Adipocyte (in vitro differentiated cells): ENCODE measurements at places on chromosomes 6 and 20.
A peak's percentile ranks its signal among the peaks of the same experiment; 100 is the strongest.

GRCh38 chr6:37566950-37567349 lies 67.3 kb upstream of the CCDC167 start:
- no peak for DNase-seq

GRCh38 chr6:159880412-159880975 lies 10.3 kb upstream of the MAS1 start:
- DNase-seq = no peak

DNA sequence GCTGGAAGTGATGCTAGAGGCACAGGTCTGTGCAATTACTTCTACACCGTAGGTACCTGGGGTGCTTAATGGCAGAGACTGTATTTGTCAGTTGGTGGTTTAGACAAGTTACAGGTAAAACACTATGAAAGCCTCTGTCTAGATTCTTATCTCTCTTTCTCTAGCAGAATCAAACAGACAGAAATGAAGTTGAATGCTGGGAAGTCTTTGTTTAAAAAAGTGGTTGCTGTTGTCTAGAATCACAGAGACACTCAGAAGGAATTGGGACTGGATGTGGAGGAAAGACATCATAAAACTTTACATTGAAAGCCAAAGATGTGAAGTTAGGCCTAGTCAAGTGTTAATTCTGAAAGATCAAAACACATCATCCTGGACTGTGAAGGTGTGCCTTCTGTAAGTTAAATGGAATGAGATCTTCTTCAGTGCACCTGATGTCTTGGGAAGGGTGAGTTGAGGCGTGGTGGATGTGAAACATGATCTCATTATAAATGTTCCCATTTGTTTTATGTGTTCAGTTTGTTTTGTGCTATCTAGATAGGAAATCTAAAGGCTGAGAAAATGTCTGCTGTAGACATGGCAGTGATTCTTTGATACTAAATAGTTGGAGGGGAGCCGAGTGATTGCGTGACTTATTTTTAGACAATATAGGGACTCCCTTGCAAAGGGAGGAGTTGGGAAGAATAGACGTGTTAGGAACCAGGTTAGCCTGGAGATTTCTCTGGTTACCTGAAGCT lies 290.2 kb downstream of the SOX4 start:
- no peak for DNase-seq

DNA sequence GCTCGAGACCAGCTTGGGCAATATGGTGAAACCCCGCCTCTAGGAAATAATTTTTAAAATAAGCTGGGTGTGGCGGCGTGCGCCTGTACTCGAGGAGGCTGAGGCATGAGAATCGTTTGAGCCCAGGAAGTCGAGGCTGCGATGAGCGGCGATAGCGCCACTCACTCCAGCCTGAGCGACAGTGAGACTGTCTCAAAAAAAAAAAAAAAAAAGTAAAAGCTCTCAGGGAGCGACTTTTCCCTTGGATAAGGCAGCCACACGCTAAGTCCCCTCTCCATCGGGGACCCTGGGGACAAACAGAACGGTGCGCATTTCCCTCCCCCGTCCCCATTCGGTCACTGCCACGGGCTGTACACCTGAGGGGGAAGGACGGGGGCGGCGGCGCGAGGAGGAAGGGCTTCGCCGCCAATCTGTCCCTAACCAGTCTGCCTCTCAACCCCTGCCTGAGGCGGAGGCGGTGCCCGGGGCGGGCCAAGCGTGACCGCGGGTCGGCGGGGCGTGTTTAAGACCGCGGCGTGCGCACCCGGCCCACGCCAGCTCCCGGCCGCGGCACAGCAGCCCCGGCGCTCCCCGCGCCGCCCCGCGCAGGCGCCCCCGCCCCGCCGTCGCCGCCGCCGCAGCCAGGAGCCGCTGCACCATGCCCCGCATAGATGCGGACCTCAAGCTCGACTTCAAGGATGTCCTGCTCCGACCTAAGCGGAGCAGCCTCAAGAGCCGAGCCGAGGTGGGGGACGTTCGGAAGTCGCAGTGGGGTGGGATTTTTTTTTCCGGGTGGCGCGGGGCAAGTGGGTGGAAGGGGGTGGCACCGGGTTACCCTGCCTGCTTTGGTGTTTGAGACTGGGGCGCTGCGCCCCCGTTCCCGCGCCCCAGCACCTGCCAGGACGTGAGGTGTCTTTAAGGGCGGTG lies at the start of gene GMPR:
Gene GMPR, plus strand, starts transcription at position 531 of the 906 bp plus-strand sequence. Its CDS starts 107 bp downstream, at position 638.
- DNase-seq = peak; percentile 91

DNA sequence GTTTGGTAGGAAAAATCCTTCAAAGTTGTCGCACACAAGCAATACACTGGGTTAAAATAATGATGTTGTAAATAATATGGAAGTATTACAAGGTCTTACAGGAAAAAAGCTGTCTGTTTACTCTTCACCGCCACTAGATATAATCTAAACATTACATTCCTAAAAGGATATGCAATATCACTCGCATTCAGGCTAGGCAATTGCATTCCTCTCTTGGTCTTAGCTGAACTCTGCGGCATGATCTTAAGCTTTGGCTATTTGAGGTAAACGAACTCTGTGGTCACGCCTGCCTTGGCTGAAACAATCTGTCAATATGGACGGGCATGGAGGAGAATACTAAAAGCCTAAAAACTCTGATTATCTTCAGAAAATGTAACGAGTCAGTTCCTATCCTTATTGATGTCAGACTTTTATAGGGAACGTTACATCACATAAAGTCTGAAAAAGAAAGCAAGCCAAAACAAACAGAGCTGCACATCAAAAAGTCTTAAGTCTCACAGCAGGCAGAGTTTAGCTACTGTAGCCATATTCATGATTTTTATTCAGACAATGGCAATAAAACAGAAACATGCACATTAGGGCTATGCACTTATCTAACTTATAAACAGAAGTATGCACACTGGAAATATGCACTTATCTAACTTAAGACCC lies 30.8 kb upstream of the FILIP1 start:
- peak; percentile 92 for DNase-seq

GRCh38 chr20:12598894-12599293 lies 409.9 kb upstream of the SPTLC3 start:
- DNase-seq = no peak

- peak; percentile 21 for DNase-seq
Measured at GRCh38 chr20:2210646-2211552, 84.9 kb upstream of the TGM3 start.

DNA sequence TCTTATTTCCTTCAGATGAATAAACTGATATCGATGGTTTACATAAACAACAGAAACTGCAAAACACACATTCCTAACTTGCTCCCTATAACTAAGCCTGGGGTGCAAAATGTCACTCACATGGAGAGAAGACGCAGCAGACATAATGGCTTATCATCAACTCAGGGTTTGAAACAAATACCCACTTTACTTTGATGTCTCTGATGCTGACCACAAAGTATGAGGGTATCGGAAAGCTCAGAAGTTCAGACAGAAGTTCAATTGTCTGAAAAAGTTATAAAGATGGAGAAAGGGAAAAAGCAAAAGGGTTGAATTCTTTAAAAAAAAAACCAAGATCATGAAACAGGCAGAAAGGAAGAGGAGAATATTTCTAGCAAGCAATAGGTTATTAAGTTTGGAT lies 102.7 kb downstream of the FOXC1 start:
- no peak for DNase-seq

- DNase-seq = no peak
Measured at GRCh38 chr20:47290008-47290407, 66.5 kb downstream of the ZMYND8 start.

GRCh38 chr6:29964887-29965562 lies 22.7 kb downstream of the HLA-A start:
- DNase-seq = peak; percentile 88

DNA sequence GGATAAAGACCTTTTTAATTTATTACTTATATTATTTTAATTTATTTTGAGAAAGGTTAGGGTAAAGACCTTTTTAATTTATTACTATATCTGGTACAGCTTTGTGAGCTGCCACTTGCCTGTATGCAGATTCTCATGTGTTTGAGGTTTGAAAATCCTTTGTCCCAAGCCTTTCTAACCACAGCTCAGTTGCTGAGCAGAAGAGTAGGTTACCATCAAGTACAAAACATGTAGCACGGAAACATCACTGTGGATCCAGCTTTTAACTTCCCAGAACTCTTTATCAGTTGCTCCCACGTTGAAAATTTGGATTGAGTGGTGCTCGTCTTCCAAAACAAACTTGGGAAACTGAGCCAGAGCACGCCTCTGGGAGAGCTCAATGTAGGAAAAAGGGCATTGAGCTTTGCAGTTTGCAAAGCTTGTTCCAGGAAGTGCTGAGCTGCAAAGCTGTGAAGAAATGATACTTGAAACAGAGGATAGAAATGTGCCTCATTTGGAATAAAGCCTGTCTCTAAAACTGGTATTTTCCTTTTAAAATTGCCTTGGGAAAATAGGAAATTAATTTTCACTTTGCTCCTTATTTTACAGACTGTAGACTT lies 89.0 kb downstream of the RREB1 start:
- no peak for DNase-seq

GRCh38 chr6:37171970-37172812 lies 2.2 kb downstream of the PIM1 start:
- DNase-seq = peak; percentile 96

DNA sequence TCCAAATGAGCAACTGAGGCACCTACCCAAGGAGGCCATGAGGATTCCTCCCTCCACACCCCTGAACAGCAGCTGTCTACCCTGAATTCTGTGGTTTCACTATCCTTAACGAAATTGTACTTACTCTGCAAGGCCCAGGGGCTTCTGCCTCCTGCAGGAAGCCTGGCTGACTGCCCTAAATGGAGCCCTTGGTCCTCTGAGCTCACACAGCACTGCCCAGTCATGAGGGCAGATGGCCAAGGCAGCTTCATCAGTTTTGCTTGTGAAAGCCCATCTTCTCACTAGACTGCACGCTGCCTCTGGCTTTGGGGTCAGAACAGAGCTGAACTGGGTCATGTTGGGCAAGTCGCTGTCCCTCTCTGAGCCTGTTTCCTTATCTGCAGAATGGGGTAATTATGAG lies 26.4 kb upstream of the SIRPA start:
- DNase-seq = no peak

- DNase-seq = no peak
Measured at GRCh38 chr6:80366714-80367113, 260.2 kb downstream of the BCKDHB start.

GRCh38 chr20:8601542-8601912 lies 467.4 kb upstream of the PLCB4 start:
- no peak for DNase-seq

- DNase-seq = no peak
Measured at GRCh38 chr6:45892196-45892595, 123.5 kb downstream of the CLIC5 start.
